ENCODE measurements at places on chromosomes 1 and 21.

DNA sequence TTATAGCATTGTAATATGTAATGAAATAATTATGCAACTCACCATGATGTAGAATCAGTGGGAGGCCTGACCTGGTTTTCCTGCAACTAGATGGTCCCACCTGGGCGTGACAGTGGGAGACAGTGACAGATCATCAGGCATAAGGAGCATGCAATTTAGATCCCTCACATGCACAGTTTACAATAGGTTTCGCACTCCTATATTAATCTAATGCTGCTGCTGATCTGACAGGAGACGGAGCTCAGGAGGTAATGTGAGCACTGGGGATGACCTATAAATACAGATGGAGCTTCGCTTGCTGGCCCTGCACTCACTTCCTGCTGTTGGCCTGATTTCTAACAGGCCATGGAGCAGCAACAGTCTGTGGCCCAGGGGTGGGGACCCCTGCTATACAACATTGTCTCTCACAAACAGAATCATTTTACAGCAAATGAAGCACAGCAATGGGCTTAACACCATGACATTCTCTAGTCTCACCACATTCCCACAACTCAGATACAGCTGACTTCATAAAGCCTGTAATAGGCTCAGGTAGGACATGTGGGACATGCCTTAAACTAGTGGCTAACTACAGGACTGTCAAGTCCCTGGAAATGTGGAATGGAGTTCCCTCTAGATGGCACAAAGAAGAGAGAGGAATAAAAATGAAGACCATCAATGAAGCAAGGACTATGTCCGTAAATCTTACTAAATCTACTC lies 40.7 kb upstream of the SLC5A9 start:
- no peak for DNase-seq

DNA sequence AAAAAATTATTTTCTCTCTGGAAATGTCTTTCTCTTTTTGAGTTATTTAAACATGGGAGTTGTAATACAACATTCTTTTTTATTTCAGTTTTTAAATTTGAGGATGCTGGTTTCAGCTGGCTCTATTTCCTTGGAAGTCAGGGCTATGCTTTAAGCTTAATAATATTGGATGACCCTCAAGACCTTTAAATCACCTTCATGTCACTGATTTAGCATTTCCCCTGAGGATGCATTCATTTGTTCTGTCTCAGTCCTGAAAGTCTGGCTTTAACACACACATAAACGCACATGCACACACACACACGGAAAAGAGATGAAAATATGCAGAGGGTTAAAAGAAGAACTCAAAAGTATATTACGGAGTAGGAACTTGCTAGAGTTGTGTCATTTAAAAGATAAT lies 260.5 kb downstream of the PTBP2 start:
- no peak for DNase-seq

DNA sequence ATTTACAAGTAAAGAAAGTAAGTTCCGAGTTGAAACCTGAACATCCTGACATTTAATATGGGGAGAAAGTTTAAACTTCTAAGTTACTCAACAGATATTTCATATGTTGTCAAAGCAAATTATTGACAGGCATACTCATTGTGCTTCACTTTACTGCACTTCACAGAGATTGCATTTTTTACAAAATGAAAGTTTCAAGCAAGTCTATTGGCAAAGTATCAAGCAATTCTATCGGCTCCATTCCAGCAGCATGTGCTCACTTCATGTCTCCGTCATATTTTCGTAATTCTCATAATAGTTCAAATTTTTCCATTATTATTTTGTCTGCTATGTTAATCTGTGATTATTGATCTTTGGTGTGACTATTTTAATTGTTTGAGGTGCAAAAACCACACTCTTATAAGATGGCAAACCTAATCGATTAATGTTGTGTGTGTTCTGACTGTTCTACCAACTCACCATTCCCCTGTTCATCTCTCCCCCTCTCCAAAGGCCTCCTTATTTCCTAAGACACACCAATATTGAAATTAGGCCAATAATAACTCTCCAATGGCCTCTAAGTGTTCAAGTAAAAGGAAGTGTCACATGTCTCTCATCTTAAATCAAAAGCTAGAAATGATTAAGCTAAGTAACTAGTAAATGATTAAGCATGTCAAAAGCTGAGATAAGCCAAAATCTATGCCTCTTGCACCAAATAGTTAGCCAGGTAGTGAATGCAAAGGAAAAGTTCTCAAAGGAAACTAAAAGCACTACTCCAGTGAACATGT lies 68.2 kb upstream of the BCL9 start:
- no peak for DNase-seq

DNA sequence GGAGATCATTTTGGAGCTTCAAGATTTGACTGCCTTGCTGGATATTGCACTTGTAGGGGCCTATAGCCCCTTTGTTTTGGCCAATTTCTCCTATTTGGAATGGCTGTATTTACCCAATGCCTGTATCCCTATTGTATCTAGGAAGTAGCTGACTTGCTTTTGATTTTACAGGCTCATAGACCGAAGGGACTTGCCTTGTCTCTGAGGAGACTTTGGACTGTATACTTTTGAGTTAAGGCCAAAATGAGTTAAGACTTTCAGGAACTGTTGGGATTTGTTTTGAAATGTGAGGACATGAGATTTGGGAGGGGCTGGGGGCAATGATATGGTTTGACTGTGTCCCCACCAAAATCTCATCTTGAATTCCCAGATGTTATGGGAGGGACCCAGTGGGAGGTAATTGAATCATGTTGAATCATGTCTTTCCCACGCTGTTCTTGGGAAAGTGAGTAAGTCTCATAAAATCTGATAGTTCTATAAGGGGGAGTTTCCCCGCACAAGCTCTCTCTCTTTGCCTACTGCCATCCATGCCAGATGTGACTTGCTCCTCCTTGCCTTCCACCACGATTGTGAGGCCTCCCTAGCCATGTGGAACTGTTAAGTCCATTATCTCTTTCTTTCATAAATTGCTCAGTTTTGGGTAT lies 276.1 kb downstream of the LMX1A start:
- DNase-seq: no peak

- DNase-seq: no peak
Observed at GRCh38 chr1:46456411-46456963, 33.1 kb upstream of the DMBX1 start.

DNA sequence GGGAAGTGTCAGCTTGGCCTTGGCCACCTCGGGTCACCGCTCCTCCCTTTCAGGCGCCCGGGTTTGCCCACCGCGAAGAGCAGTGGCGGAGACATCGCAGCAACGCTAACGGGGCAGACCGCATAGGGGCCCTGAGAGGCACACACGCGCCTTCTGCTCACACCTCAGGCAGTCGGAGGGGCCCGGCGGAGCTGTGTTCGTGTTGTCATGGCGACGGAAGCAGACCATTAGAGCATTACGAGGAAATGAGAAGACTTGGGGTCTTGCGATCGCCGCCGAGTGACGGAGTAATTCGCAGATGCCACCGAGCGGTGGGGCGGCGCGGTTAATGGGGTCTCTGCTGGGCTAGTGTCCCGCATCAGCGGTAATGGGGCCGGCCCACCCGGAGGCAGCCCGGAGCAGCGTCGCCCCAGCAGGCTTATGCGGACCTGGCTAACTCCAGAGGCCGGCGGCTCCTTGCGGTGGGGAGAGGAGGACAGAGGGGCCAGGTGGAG lies 144.1 kb downstream of the TNR start:
- no peak for DNase-seq

GRCh38 chr1:41613689-41614574 lies 129.4 kb upstream of the EDN2 start:
- no peak for DNase-seq

GRCh38 chr1:221626041-221626440 lies 115.8 kb downstream of the DUSP10 start:
- DNase-seq: no peak

DNA sequence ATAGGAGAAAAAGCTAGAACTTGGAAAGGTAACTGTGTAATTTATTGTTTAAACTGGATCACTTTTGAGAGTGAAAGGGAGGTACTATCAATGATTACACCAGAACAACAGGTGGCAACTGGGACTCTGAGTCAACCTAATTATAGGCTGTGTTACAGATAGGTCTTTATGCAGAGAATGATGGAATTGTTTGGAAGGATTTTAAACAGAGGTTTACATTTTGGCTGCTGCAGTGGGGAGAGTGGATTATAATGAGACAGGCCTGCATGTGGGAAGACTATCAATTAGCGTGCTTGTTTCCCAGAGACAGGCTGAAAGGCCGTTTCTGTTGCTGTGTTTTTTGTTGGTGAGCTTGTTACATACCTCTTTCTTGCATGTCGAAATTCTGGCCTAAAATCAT lies 432.9 kb downstream of the PLA2G4A start:
- no peak for DNase-seq

- no peak for DNase-seq
Observed at GRCh38 chr1:14961661-14962267, 191.8 kb upstream of the TMEM51 start.

GRCh38 chr1:9100471-9101043 lies 28.3 kb downstream of the GPR157 start:
- no peak for DNase-seq

GRCh38 chr1:98692482-98692881 lies 31.0 kb downstream of the SNX7 start:
- no peak for DNase-seq

DNA sequence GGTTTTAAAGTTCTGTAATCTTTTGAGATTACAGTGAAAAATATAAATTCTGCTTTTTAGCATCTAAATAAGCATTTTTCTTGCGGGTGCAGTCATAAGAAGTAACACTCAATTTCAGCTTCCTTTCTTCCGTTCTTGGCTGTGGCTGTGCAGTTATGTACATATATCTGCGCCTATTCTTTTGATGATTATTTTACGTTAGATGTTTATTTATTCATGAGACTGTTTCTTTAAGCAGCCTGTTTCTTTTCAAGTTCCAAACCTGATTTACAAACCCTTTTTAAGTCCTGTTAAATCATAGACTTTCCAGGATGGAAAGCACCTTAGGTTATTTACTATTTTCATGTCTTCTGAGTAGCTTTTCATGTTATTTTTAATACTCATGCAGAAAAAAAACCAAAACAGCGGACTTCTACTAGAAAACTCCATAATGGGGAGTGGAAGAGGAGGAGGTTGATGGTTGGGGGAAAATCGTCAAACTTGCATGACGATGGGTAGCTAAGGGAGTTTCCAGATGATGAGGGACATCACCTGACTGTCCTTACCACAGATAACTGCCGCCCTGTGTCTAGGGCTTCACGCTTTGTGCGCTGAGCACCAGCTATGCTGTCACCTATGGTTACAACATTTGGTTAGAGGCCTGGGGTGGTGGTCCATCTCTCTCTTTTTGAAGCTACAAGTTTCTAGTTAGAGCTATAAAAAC lies 2.6 kb downstream of the PRDM2 start:
- DNase-seq: peak; percentile 8

DNA sequence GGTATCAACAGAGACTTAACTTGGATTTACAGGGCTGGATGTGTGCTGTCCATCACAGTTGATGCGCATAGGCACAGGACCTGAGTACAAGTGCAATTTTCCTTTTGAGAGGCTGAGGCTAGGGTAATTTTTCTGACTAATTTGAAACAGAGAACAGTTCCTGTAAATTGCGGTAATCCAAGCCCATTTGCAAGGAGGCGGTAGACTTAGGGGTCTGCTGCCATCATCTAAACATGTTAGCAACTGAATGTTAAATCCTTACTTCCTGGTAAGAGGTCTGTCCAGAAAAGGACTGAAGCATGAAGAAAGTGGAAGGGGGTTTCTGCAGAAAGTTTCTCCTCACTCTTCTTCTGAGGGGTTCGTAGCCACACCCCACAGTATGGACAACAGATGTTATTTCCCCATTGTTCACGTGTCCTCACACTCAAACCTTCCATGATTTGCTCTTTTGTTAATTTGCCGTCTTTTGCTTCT lies 23.7 kb upstream of the C1orf198 start:
- DNase-seq: no peak

DNA sequence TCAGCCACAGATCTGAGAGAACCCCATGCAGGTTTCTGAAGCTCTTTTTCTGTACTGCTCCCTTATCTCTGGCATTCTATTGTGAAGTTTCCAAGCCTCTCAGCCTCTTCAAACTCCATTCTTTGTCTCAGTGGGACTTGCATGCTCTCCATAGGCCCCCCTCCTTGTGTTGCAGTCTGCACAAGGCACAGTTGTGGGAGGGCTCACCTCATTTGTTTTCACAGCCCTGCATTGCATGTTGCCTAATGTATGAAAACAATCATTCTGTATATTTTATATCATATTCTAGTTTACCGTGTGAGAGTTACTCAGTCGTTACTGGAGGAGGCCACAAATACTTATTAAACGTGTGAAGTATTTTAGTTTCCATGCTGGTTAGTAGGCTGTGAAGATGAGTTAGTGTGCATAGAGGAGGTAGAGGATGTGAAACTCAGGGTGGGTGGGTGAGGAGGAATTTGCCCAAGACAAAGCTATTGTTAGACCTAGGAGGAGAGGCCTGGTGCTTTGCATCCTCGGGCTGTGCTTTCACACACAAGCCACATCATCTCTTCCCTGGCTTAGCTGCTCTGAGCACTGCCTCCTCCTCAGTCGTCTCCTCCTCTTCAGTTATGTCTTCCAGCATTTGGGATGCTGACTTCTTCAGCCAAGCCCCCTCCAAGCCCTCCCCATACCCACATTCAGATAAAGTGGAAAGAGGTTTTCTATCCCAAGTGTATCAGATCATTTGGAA lies 7.8 kb upstream of the CHI3L2 start:
- DNase-seq: no peak

DNA sequence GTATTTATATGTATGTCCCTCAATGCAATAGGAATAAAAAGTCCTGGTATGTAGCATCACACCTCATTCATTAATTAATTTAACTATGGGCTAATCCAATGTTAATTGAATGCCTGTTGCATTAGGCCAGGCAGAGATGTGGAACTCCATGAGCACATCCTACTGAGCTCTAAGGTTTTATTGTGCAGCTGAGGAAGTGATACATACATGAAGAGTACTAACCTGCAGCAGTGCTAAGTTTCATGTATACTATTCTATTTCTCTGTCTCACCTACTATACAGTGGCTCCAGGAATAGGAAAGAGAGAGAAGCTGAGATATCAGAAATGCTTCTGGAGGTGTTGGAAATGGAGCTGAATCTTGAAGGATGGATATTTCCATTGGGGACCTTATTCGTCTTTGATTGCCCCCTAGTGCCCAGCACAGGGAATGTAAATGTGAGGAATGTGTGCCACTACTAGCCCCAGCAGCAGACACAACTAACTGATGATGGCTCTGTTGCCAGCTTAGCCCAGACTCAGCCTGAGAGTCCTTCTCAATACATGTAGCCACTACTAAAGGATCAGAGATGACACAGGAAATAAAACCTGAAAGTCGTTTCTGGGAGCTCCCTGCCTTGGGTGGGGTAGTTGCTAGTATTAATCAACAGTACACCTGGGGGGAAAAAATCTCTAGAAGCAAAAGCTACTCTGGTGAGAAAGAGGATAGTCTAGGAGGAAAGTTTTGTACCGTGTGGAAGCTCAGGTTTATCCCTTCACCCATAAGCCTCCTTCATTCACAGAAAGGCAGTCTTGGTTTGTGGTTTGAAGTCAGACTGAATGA lies 173.3 kb upstream of the FOXD3 start:
- DNase-seq: no peak

DNA sequence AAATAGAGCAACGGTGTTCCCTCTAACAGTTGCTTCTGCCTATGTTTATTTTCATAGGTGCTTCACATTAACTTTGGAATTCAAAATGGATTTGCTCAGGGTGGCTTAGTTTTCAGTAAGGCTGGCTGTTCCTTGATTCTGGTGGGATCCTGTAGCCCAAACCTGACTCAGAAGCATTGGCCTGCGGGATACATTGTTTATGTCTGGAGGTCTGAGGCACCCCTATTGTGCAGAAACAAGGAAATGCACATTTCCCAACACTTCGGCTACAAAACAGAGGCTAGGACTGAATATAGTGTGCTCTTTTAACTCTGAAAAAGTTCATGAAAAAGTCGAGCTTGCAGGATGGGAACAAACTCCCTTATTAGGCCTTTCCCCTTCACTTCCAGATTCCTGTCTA lies 133.8 kb upstream of the F3 start:
- DNase-seq: no peak

- no peak for DNase-seq
Observed at GRCh38 chr1:55078470-55078869, 39.1 kb downstream of the PCSK9 start.
